ENCODE measurements at places on chromosomes 1 and 21.

- no peak for DNase-seq
These were observed 48.8 kb downstream of the KCNK1 start for GRCh38 chr1:233662575-233663304.

- DNase-seq, result no peak
These were observed 23.7 kb downstream of the NMNAT2 start for GRCh38 chr1:183394435-183394834.

DNA sequence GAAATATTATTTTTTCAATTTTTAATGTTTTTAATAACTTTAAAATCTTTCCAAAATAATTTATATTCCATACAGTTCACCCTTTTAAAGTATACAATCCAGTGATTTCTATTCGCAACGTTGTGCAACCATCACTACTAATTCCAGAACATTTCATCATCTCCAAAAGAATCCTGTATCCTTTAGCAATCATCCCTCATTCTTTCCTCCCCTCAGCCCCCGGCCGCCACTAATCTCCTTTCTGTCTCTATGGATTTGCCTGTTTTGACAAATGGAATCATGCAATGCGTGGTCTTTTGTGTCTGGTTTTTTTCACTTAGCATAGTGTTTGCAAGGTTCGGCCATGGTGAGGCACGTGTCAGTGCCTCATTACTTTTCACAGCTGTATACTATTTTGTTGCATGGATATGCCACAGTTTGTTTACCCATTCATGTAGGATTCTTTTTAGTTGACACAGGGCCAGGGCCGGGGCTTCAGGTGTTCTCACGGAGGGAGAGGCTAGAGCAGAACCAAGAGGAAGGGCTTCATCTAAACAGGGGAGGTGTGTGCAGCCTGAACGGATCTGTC, 40.6 kb upstream of the ZBTB40 start:
- DNase-seq, result no peak

- no peak for DNase-seq
These were observed 14.0 kb downstream of the COL16A1 start for GRCh38 chr1:31689854-31690253.

DNA sequence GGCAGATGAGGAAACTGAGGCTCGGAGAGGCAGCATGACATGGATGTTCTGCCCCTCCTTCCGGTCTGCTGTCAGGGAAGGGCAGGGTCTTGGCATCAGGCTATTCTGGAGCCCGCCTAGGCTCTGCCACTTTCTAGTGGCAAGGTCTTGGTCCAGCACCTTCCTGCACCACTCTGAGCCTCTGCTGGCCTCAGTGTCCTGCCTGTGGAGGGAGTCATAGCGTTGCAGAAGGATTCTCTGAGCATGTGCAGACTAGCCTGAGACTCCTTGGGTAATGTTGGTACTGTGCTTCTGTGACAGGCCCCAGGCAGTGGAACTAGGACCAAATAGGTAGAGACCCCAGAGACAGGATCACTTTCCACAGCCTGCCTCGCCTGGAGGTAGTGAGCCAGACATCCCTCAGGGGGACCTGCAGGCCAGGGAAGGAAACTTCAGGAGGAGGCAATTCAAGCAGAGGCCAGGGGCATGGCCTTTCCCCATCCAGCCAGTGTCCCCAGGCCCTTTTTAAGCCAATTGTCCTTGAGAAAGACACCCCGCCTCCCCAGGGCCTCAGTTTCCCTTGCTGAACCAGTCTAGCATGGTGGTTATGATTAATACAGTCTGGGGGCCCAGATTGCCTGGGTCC, 10.6 kb downstream of the EDN2 start:
- no peak for DNase-seq

DNA sequence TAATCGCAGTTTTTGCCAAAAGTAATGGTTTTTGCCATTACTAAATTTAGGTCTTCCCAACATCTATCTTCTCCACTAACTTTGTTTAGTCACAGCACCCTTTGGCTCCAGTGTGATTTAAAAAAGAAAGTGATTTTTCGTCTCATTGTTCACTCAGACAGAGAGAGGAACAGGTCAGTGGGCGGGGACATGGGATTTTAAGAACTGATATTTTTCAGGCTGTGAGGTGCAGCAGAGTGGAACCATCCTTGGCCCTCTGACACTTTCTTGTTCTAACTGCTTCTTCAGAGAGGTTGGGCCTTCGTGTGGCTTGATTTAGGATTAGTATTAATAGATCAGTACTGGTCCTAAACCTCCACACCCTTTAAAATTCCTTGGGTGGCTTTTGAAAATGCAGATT, 38.8 kb downstream of the CASQ2 start:
- DNase-seq, result no peak

DNA sequence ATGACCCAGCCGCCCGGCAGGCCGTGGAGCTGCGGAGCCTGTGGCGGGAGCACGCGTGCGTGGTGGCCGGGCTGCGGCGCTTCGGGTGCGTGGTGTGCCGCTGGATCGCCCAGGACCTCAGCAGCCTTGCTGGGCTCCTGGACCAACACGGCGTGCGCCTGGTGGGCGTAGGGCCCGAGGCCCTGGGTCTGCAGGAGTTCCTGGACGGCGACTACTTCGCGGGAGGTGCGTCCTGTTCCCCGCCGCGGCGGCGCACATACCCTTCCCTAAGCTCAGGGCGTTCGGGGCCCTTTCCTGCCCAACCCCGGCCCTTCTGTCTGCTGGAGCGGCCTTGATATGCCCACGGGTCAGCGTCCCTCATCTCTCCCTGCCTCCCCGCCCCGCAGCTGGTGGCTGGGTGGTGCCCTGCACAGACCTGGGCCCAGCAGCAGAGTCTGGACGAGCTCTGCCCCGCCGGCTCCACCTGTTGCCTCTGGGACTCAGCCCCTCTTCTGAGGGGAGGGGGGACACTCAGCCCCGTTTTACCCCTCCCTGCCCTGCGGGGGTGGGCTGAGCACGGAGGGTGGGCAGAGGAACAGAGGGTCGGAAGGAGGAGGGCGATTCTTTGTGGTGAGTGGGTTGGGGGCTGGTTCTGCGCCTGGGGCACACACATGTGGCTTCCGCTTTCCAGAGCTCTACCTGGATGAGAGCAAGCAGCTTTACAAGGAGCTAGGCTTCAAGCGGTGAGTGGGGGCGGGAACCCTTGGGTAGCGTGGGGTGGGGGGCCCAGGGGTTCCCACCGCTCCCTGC, 688 bp downstream of the PRXL2B start:
- no peak for DNase-seq

DNA sequence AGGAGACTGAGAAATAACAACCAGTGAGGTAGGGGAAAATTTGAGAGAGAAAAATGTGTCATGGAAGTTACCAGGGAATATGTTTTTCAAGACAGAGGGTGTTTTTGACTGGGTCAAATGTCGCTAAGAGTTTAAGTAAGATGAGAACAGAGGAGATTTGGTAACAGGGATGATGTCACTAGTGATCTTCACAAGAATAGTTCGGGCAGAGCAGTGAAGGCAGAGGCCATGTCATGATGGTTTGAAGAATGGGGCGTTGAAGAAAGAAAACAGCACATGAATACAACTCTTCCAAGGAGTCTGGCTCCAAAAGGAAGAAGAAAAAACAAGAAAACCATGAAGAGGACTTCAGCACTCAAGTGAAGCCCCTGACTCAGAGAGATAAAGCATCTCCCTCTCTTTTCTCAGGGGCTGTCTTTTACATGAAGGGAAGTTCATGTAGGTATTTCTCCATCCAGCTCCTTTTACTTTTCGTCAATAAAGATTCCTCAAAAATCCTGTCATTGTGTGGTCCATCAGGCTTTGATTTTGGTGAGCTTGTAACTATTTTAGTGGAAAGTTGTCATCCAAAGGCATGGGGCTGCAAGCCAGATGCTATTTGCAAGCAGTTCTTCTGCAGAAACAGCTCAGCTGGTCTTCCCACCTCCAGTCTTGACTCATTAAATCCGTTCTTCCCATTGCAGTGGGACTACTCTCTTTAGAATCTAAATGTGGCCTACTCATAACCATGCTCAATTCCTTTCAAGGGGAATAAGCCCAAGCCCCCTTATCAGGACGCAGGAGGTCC, 397.3 kb downstream of the LMX1A start:
- no peak for DNase-seq

- DNase-seq, result no peak
These were observed 2.4 kb upstream of the WNT9A start for GRCh38 chr1:227949954-227950734.

- DNase-seq, result no peak
These were observed 159.7 kb downstream of the HIVEP3 start for GRCh38 chr1:41758904-41759548.

DNA sequence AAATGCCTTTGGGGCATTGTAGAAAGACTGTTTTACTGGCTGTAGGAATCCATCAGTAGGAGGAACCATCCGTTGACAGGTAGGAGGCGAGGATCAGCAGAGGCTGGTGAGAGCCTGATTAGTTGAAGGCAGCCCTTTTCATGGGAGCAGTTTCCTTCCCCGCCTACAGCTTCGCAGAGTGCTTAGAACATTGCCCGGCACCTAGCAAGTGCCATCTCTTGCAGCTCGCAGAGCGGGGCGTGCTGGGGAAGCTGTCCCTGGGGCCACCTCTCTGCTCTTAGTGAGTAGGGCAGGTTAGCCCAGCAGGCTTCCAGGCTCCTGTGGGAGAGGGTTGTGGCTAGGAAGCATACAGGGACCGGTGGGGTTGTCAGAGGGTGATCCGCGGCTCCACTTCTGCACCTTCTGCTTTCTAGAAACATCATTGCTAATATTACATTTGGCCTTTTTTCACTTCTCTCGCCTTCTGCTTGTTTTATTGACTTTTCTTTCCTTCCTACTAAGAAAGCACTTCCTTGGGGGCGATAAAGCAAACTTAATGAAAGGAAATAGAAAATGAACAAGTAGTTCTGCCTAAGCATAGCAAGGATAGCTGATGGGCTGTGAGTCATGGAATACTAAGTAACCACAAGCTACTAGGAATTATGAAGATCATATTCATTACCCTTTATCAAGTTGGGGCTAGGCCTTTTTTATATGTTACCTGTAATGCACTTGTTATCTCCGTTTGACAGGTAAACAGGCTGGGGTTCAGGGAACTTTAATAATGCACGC, 176.7 kb downstream of the GALNT2 start:
- DNase-seq, result no peak

GRCh38 chr1:31705080-31705866, 1.5 kb upstream of the COL16A1 start:
- peak; percentile 52 for DNase-seq

GRCh38 chr1:188240772-188241406, 1412.1 kb downstream of the PLA2G4A start:
- no peak for DNase-seq
